ENCODE measurements at places on chromosomes 13 and 19.

- no peak for DNase-seq
These were observed 31.3 kb upstream of the HOMER3 start for GRCh38 chr19:18972301-18972811.

- DNase-seq = no peak
These were observed 39.8 kb downstream of the GPR180 start for GRCh38 chr13:94641409-94641941.

- DNase-seq = peak; percentile 26
These were observed 20.5 kb downstream of the NCAN start for GRCh38 chr19:19232261-19232721.

DNA sequence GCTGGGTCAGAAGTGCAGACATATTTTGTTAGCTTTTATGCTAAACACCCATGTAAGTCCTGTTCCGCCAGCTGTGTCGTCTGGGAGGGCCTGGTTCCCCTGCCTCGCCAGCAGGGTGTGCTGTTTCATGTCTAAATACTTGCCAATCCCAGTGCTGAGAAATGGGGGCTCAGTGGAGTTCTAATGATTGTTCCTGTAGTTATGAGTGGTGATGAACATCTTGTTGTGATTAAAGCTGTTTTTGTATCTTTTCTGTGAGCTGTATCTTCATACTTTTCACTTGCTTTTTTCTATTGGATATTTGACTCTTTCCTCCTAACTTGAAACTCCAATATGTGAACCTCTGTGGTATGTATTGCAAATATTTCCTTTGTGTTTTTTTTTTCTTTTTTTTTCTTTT is 32.7 kb downstream of the KDM4B start:
- DNase-seq = no peak

GRCh38 chr13:37475966-37476365 is 122.6 kb downstream of the POSTN start:
- DNase-seq = no peak

GRCh38 chr19:44754750-44755080 is 6.2 kb downstream of the BCL3 start:
- no peak for DNase-seq

DNA sequence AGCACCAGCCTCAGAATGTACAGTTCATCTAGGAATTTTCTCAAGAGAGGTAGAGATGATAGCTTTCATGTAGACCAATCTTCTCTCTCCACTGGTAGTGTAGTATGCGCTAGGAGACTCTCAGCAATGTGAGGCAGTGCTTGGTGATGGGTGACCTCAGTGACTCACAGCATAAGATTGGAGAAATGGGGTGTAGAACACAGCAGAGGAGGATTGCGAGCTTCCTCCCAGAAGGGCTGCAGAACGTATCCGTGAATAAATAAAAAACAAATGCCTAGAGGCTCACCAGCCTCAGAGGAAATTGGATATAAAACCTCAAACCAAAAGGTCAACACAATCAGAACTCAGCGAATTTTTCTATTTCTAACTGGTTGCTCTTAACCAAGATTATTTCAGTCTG is 182.9 kb upstream of the RXFP2 start:
- DNase-seq = no peak

DNA sequence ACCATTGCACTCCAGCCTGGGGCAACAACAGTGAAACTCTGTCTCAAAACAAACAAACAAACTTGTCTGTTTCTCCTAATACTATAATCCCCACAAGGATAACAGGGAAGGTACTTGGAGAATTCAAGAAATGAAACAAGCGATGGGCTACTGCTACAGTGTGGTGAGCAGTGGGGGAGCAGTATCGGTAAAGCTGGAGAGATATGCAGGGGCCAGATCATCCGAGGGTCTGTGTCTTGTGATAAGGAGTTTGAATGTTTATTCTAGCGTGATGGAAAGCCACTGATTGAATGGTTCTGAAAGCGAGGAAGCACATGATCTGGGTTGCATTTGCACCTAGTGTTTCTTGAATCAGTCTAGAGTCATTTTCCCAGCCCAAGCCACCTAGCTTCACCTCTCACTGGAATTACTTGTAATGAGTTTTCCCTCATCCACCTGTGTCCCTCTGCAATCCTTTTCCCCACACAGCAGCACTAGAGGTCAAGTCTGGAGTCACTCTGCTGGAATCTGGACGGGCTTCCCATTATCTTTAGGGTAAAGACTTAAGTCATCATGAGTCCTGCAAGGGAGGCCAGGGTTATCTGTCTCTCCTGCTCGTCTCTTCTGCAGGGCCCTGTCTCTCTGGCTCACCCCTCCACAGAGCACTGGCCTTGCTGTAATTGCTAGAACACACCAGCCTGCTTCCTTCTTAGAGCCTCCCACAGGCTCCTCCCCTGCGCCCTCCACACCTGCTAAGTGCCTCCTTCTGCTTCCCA is 162.3 kb downstream of the KLF5 start:
- no peak for DNase-seq

DNA sequence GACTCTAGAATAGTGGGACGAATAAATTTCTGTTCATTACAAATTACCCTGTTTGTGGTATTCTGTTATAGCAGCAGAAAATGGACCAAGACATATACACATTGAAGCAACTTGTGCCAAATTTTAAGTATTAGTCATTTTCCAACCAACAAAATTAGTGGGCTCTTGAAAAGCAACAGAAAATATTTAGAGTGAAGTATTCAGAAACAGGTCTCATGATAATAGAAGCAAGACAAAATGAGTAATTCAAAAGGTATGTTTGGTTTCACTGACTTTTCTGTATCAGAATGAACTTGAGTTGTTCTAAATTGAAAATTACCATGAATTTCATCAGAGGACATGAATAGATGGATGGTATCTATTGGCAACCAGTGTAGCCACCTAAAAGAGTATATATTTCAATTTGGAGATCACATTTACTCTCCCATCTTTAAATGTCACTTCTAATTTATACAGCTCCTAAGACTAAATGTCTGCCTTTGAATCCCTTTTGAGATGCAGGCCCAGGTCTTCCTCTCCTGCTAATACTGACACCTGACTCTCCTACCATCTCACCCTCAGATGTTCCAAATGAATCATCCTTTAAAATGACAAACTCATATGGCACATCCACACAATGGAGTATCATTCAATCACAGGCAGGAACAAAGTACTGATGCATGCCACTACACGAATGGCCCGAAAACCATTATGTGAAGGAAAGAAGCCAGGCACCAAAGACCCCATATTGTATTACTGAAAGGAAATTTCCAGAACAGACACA is 40.7 kb upstream of the DOCK9 start:
- DNase-seq = no peak

GRCh38 chr13:70297189-70297616 is 189.0 kb upstream of the KLHL1 start:
- DNase-seq = no peak

DNA sequence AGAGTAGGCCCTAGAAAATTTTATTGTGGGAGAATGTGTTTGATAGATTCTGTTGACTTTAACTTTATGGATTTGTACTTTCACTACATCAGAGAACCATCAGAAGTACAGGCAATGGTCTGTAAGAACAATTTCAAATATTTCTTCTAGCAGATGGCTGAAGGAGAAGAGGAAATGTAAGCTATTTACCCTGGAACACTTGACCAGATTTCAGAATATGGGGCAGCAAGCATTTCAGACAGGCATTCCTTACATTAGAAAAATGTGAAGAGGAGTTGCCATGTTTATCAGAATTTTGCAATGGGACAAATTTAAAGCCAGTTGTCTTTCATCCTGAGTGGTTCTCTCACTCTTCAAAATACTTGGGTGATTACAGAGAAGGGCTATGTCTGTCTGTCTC is 7.5 kb downstream of the FRY start:
- no peak for DNase-seq

- peak; percentile 66 for DNase-seq
These were observed 158.1 kb upstream of the TSC22D1 start for GRCh38 chr13:44734201-44734707.

GRCh38 chr13:98442391-98443230 is 134.3 kb downstream of the STK24 start:
- DNase-seq = no peak

GRCh38 chr13:36090592-36090991 is 40.6 kb downstream of the DCLK1 start:
- DNase-seq = no peak

GRCh38 chr19:50820086-50820485 is 3.5 kb downstream of the KLK1 start:
- DNase-seq = no peak

DNA sequence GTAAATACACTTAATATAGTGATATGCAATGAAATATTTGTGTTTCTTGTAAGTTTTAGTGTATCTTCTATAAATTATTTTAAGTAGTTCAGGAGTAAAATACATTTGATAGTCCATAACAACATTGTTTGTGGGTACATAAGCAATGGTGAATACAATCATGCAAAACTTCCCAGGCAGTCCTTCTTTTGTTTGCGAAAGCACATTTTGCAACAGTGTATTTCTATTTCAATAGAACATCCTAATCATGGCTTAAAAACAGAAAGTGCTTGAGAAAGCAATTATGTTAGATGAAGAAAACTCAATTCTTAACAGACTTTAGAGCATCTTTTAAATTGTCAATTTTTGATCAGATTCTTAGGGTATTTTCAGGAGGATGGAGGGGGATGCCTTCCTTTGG is 155.6 kb downstream of the POSTN start:
- no peak for DNase-seq

DNA sequence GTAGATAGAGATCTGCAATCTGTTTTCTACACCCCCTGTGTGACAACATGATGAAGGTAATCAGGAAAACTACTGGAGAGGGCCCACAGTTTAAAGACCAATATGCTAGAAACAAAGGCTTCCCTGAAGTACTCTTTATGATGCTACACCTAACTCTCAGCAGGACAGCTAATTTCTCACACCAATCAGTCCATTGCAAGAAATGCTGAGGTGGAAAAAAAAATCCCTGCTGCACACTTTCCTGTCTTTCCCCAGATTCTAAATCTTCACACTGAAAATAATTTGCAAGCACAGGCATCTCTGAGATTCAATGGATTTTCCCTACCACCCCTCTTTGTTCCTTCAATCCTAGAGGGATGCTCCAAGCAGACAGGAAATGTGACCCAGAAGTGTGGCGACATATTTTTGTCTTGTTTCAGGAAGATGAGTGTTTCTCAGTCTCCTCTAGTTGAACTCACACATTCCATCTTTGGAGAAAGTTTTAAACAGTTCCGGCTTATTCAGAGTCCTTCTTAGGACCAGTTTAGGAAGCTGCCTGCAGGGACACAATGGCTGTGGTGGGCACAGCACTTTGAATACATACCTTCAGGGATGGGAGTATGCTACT is 671.6 kb downstream of the DIAPH3 start:
- DNase-seq = no peak

GRCh38 chr19:6063576-6064335 is 46.5 kb downstream of the RFX2 start:
- DNase-seq = no peak

DNA sequence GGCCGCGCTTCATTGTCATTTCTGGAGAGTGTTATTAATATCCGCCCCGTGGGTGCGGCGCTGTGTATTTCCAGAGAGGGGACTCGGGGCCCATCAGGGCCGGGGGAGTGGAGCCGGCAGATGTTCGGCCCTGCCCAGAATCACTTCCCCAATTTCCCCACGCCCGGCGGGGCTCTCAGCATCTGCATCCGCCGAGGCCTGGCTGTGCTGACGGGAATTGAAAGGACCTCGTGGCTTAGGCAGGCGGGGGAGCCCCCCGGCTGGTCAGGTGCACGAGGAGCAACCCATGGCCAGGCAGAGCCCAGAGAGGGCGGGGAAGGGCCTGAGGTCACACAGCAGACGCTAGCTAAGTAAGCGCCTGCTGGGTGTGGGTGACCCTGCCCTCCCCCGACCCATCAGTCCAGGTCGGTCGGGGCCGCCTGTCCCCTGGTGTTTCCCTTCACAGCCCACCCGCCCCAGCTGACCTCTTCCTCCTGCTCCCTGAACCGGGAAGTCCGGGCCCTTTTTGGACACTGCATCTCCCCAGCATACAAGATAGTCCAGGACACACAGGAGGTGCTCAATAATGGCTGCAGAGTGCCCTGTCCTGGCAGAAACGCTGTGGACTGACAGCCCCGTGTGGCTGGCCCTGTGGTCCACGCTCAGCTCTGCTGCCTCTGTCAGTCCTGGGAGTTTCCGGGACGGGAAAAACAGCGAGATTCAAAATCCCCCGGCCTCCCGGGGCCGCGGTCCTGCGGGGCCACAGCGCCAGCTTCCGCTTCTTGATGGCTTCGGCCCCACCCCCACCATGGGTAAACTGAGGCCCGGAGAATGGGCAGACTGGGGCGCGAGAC is 22.1 kb downstream of the ARID3A start:
- no peak for DNase-seq

DNA sequence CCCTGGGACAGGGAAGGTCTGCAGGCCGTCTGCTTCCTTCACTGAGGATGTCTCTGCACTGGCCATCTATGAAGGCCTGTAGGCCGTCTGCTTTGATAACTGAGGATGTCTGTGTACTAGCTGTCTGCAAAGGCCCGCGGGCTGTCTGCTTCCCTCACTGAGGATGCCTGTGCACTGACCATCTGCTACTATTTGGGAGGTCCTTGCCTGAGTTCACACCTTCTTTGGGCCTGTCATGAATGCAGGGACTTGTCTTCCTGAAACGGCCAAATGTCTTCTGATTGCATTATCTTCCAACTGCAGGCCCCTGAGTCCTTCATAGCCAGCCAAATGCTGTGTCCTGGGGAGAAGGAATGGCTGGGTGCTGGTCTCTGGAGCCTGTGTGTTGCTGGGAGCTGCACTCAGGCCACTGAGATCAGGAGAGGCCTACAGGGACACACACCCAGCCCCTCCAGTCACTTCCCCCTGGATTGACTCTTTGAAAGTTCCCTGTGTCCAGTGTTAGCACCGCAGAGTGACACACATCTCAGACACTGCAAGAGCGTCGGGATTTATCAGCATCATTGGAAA is 72.9 kb downstream of the TEX29 start:
- no peak for DNase-seq

DNA sequence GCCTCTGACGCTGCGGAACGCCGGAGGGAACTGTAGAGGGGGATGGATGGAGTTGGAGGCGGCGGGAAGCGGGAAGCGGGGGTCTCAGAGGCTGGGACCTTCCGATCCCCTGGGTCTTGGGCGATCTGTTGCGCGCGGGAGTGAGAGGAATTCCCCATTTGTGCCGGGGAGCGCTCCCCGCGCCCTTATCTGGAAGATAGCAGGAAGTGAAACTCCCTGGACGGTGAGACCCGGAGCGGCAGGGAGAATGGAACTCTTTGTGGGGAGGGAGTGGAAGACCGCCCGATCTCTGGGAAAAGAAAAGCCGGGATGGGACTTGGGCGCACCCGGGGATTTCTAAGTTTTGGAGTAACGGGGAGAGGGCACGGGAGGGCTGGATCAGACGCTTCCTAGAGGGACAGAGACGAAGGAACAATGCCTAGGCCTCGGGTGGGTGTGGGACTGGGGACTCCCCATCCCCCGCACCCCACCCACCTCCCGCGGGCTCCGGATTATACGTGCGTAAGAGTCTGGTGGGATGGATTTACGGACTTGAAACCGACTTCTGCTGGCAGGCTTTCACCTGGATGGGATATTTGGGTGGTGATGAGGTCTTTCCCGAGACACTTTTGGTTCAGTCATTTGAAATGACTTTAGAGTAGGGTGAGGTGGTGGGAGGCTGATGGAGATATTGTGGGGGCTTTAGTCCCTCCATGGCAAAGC is 495 bp downstream of the LSR start:
- no peak for DNase-seq

GRCh38 chr13:42007844-42008243 is 40.6 kb upstream of the DGKH start:
- DNase-seq = no peak

GRCh38 chr19:58584498-58585441 is 11.6 kb upstream of the MZF1 start:
- DNase-seq = no peak

- DNase-seq = no peak
These were observed 13.9 kb downstream of the IGLON5 start for GRCh38 chr19:51325161-51325976.
